ENCODE measurements at places on chromosomes 1 and 21.

DNA sequence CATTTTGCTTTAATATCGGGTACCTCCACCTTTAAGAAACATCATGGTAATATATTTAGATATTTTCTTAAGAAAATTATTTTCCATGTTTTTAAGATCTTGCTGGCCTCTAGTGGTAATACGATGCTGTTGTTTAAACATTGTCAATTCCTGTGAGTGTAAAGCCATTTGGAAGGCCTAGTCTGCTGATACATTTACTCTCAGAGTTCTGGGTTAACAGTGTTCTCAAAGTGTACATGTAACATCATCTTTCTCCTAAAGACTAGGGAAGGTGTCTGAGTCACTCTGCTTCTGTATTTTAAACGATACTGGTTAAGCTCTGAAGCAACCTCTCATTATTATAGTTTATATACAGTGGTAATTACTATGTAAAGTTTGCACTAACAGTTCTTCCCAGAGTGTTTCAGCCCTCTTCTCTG is 189.1 kb downstream of the RASAL2 start:
- DNase-seq: no peak

- DNase-seq: no peak
Measured at GRCh38 chr1:44045064-44045463, 13.8 kb upstream of the SLC6A9 start.

GRCh38 chr1:206666031-206666561 is 18.6 kb upstream of the MAPKAPK2 start:
- DNase-seq: no peak

DNA sequence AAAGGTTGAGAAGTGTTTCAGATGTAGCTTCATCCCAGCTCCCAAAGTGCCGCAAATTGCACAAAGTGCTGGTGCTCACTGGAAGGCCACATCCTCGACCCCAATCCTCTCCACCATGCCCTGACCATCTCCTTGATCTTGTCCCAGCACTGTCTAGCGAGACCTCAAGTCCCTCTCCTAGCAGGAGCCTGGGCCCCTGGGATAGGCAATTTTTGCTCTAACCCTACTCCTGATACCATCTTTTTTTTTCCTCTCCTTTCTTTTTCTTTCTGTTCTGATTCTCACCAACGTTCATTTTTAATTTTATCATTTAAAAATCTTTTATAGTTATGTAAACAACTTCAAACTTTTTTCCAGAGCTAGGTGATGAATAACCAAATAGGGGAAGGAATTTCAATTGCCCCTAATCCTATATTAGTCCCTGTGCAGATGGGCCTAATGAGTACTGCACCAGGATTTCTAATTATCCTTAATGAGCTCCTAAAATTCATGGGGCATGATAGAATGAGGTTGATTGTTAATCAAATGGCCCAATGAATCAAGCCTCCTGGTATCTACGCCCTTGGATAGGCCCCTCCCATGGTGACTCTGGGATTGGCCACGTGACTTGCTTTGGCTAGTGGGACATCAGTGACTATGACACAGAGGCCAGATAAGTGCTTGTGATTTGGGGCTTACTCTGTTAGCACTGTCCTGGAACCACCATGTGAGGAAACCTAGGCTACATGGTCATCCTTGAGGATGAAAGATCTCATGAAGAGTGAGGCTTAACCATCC is 41.5 kb upstream of the TENT5B start:
- no peak for DNase-seq

DNA sequence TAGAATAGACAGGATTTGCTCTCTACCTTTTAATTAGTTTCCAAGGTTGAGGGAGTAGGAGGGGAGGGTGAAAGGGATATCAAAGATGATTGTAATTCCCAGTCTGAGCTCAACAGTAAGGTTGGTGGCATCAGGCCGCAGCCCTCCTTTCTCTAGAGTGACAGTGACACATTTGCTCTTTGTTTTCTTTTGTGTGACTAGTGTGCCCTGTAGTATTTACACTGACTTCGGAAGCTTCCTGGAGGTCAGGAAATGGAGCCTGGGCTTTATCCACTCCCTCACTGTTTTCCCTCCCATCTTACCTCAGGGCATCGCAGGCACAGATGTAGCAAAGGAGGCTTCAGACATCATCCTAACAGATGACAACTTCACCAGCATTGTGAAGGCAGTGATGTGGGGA is 44.7 kb upstream of the LAX1 start:
- no peak for DNase-seq

DNA sequence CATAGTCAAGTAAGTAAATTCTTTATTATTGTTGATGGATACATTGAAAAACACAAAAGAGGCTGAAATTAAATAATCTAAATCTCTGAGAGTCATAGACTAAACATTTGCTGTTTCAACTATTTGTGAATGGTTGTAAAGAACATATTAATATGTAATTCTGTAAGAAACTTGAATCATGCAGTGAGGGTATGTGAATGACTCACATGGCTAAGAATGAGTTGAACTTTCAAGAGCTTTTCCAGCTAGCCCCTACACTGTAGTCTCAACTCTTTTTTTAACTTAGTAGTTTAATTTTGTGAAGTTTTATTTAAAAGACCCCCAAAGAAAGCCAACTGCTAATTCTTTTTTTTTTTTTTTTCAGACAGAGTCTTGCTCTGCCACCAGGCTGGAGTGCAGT is 588.1 kb downstream of the DPYD start:
- no peak for DNase-seq

- no peak for DNase-seq
Measured at GRCh38 chr1:180262628-180263488, 32.8 kb downstream of the LHX4 start.

DNA sequence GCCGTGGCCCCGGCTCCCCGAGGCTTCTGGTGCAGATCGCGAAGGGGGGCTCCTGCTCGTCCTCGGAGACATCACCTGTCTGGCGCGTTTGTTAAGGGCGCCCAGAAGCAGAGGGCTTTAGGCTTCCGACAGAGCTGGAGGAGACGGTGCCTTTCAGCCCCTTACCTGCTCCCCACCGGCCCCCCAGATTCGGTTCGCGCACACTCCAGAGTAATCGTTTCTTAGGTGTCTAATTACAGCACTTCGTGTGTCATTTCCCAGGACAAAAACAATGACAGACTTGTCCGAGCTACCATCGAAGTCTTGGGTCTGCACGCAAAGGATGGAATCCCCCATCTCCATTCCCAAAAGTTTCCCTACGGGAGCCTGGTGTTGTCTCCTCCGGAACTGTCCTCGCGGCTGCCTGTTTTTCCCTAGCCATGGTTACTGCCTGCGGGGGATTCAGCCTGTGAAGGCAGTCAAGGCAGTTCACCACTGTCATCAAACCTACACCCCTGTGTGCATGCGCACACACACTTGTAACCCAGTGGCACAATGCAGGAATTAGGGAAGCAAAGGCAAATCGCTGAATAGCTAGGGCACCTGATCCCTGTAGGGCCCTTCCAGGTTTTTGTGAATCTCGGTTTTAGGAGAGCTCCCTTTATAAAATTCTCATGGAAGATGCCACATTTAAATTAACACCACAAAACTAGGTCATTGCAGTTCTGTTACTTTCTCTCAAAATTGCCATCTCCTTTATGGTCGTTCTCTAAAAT is 738 bp upstream of the CDC42BPA start:
- DNase-seq: peak; percentile 2

DNA sequence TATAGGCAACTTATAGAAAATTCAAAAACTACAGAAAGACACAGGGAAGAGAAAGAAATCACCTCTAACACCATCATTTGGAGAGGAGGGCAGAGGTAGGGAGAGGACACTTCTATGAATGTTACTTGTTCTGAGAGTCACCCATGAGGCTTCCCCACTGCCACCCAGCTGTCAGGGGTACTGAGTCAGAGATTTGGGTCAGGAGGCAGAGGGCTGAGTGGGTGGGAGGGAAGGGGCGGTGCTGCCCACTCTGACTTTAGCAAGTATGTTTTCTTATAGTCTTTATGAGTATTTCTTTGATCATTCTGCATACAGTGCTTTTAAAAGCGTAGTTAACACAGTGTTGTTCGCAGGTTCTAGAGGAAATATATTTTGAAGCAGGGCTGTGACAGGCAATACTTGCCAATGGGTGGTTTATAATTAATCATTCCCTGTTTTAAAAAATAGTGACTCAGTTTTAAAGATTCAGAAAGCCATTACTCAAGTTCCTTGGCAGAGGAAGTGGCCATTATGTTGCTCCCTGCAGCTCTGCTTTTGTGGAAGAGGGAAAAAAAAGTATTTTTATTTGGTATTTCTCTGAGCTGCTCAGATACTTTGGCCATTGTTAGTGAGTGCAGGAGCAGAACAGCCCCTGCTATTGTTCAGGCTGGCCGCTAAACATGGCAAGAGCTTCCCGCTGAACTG is 18.3 kb downstream of the IL6R start:
- no peak for DNase-seq

DNA sequence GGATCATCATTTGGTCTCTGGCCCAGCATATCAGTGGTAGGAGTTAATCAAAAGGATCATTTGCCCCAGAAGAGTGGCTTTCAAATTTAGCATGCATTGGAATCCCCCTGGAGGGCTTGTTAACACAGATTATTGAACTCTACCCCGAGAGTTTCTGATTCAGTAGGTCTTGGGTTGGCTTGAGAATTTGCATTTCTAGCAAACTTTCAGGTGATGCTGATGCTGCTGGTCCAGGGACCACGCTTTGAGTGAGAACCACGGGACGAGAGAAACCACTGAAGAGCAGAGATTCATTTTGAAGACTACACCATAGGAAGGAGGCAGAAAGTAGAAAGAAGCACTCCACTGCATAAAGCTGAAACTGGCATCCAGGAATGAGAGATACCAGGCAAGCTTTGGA is 81.3 kb upstream of the DUSP10 start:
- DNase-seq: no peak

DNA sequence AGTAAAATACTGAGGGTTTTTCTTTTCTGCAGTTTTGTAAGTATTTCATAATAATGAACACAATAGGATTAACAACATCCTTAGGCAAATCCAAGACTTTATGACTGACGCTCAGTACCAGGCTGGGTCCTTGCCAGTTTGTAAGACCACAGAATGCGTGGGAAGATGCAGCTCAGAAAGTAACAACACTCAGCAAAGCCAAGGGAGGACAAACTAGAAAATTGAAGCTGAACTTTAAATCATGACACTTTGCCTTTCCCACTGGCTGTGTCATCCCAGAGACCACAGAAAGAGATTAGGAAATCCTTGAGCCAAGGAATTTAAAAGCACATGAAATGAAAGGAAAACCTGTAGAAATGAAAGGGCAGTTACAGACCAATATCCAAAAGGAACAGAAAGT is 426.3 kb upstream of the CHRM3 start:
- DNase-seq: no peak

- DNase-seq: no peak
Measured at GRCh38 chr1:89978755-89979154, 16.2 kb upstream of the ZNF326 start.

- no peak for DNase-seq
Measured at GRCh38 chr21:34367320-34367935, 3.6 kb downstream of the KCNE2 start.

DNA sequence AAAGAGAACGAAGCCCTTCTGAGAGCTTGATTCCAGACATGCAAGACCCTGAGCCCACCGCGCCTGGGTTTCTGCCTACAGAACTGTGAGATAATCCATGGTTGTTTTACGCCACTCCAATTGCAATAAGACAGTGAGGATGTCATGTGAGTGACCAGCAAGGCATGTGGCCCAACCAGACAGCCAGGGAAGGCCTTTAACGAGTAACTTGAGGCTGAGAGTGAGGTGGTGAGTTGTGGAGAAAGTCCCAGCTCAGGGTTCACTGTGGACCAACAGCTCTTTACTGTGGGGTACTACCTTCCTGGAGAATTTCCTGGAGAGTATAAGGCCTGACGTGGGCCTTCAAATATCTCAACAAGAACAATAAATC is 153.9 kb downstream of the ETS2 start:
- DNase-seq: no peak

GRCh38 chr1:209445576-209445975 is 137.9 kb upstream of the CAMK1G start:
- DNase-seq: no peak

GRCh38 chr1:98692482-98692881 is 31.0 kb downstream of the SNX7 start:
- DNase-seq: no peak

- no peak for DNase-seq
Measured at GRCh38 chr21:23496729-23497128, 2110.6 kb downstream of the MRPL39 start.

- no peak for DNase-seq
Measured at GRCh38 chr1:7425771-7426170, 345.3 kb upstream of the VAMP3 start.

DNA sequence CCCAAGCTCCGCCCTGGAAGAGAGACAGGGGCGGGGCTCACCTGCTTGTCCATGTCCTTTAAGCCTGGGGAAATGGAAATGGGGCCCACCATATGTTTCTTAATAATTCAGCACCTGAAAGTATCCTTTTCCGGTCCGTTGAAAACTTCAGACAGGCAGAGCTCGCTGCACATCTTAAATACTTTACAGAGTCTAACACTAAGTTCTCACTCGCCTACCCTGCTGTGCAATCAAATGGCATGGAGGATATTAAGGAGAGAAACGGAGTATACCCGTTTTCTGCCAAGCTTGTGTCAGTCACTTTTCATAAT is 467 bp upstream of the CC2D1B start:
- DNase-seq: no peak

GRCh38 chr1:36737767-36738166 is 255.1 kb upstream of the CSF3R start:
- DNase-seq: no peak

DNA sequence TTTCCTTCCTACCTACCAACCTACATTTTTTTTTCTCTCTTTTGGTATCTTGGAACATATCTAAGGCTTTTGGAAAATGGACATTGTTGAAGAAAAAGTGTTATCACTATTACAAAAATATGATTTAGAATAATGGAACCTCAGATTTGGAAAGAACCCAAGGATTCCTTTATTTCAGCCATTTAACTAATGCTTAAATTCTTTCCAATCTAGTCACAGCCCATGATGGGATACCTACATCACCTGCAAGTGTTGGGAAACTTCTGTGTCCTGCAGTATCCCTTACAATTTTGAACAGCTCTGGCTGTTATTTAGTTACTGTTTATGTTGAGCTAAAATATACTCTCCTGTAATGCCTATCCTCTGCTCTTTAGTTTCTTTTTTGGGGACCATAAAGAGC is 22.3 kb upstream of the APOBEC4 start:
- DNase-seq: no peak

GRCh38 chr1:157007306-157007705 is 38.2 kb downstream of the ARHGEF11 start:
- no peak for DNase-seq

DNA sequence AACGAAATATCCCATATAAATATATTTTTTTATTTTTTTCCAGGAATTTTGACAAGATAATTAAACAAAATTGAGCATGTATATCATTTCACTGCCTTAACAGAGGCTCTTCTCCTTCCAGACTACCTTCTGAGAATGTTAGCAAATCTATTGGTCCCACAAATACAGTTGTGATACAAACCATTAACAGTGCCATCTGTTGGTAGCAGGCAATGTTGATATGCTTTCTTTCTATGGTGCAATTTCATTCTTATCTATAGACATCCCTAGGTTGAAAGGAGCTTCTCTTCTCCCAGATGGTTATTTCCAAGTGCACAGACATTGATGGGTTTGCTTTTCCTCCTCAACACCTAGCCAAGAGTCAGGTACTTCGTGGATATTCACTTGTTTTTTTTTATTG is 303.6 kb downstream of the USH2A start:
- DNase-seq: no peak

GRCh38 chr1:84365225-84366221 is 32.8 kb upstream of the DNASE2B start:
- no peak for DNase-seq

GRCh38 chr1:202576816-202577215 is 133.4 kb downstream of the SYT2 start:
- DNase-seq: no peak

GRCh38 chr1:86703696-86704457 is 499 bp upstream of the SH3GLB1 start:
- DNase-seq: no peak
